ENCODE measurements at places on chromosomes 2 and 18.

DNA sequence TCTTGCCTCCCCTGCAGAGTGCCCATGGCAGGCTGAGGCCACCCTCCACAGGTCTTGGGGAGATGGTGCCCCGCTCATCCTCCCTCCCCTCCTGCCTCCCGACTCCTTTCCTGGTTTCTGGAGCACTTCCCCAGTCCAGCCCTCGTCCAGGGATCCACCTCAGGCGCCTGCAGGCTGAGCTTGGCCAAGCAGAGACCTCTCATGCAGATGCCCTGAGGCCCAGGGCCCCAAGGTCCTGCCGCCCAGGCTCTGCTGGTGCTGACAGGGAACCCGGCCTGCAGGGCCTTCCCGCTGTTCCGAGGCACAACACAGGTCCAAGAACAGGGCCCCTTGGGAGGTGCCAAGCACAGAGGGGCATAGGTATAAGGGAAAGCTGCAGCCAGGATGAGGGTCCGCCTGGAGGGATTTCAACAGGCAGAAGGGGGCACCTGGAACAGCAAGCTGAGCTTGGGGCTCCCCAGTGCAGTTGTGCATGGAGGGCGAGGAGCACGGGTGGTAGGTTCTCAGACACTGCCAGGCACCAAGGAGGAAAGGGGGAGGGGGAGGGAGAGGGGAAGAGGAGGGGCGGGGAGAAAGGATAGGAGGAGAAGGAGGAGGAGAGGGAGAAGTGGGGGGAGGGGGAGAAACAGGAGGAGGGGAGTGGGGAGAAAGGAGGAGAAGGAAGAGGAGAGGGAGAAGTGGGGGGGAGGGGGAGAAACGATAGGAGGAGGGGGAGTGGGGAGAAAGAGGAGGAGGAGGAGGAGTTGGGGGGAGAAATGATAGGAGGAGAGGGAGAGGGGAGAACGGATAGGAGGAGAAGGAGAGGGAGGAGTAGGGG is 1.2 kb upstream of the ANO7 start:
- DNase-seq, result no peak

- DNase-seq, result no peak
These were observed 132.8 kb downstream of the ARHGAP15 start for GRCh38 chr2:143261986-143262385.

DNA sequence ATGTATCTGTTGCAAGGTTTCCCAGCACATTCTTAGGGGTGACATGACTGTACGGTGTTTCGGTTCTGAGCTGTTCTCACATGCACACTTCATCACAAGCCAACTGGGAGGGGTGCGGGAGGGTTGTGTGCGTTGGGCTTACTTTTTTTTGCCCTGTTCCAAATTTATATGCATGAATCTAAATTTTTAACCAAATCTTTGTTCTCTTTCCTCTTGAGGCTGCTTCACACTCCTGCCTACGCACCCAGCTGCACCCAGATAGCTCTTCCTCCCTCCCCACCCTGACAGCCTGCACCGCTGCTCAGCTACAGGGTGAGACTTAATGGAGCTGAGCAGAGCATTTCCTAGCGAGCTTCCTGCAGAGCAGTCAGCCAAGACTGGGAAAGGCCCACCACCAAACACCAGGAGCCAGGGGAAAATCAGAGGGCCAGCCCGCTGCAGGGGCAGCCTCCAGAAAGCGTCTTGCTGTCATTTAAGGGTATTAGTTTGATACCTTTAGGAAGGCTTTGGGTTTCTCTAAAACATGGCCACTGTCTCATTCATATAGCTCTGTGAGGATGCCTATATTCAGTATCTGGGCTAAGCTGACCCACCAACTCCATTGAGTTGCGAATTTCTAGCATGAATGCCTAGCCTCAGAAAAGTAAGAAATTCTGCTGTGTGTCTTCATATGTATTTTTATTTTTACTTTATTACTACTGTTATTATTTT is 84.5 kb downstream of the POU3F3 start:
- DNase-seq, result no peak

DNA sequence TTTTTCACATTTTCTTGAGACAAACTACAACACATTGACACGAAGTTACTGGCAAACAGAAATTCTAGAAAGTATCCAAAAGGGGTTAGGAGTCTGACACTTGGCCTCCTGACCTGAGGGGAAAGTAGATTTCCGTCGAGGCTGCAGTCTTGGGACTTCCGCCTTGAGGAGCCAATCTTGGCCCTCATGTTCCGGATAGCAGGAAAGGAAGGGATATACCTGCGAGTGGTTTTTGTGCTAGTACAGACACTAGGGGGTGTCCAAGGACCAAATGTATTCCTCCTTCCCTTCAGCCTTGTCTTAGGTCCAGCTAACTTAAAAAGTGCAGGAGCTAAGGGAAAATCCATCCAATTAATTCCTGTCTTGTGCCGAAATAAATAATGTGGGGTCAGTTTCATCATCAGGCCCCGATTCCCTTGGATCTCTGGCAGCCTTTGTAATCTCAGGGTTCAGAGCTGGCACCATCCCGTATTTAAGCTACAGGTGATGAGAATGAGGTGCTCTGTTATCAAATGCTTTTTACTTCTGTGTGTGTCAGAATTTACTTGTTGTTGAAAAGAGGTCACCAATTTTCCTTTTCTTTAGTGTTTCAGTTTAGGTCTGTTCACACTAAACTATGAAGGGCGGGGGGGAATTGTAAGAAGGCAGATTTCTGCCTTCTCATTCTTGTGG is 330.2 kb upstream of the FANCL start:
- no peak for DNase-seq

GRCh38 chr2:84830095-84830494 is 50.8 kb downstream of the TRABD2A start:
- DNase-seq, result no peak

GRCh38 chr18:32429402-32429801 is 41.3 kb downstream of the GAREM1 start:
- DNase-seq, result no peak

GRCh38 chr2:217905395-217905794 is 97.4 kb downstream of the TNS1 start:
- no peak for DNase-seq

DNA sequence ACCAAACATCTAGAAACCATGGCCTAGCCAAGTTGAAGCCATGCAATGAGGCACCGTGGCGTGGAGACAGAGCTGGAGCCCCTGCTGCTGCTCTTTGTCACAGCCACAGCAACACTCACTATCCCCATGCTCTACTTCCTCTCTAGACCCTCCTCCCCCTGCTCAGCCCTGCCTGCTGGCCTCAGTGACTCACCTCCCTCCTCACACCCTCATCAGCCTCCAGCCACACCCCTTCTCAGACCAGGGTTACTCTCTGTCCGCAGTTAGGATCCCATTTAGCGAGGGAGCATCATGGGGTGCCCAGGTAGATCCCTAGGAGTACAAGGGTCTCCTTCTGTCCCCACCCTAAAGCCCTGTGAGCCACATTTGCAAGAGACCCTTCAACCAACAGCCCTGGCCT is 25.4 kb upstream of the SOX11 start:
- no peak for DNase-seq

DNA sequence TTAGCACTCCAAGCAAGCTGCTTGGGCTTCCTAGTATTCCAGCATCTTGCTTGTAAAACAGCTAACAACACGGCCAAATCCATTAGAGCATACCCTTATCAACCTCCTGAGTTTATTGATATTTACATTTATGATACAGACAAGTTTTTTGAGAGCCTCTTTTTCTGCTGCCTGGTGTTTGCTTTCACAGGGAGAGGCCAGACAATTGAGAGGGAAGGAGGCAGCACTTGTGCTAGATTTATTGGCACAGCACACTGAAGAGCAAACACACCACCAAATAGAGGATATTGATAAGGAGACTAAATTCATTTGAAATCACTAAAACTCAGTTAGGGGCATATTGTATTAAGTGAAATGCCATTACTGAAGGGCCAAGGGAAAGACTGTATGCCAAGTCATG is 1142.3 kb upstream of the FANCL start:
- DNase-seq, result no peak

DNA sequence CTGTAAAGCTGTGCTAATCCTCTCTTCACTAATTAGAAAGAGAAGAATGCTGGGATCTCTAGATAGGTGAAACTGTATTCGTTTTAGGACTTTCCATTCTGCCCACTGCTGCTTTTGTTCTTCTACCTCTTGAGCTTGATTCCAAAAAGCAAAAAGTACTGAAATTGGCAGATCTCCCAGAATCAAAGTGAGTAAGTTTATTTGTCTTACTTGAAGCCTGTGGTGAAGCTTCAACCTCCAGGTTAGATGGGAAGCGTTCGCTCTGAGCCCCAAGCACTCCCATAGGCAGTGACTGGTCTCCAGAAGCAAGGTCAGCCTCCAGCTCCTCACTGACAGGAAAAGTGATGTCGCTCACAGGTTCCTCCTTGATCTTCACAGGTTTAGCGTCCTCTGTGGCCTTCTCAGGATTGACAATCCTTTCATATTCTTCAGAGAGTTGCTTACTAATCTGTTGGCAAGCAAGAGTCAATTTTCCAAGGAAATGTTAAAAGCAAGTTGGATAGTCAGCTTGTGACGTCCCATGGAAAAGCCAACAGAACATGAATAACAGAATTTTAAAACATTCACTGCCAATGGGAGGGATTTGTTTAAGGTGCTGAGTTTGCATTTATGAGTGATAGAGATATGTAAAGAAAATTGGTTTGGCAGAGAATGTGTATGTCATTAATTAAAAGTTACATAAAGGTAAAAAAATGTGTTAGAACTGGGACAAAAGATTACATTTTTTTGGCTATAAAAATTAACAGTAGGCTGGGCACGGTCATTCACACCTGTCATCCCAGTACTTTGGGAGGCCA is 8.1 kb downstream of the SUPT7L start:
- no peak for DNase-seq

- DNase-seq, result no peak
These were observed 386.3 kb upstream of the CHAC2 start for GRCh38 chr2:53381271-53381670.

DNA sequence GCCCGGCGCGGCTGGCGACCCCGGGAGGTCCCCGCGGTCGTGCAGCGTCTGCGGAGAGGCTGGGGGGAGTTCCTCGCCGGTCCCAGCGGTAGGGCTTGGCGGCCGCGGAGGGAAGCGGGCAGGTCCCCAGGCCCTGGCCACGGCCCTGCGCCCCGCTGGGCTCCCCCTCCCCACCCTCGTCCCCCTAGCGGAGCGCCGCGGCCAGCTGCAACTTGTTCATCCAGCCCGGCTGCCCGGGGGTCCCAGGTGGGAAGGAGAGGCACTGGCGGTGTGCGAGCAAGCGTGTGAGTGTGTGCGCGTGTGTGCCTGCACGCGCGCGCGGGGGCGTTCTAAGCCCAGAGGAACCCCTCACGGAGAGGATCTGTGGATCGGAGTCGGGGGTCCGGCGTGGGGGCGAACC is 1.3 kb downstream of the PTPRM start:
- DNase-seq, result no peak

GRCh38 chr2:139465789-139466188 is 685.6 kb upstream of the NXPH2 start:
- DNase-seq, result no peak
